ENCODE measurements at places on chromosomes 5 and 9.

GRCh38 chr9:37407468-37407867 lies 15.0 kb upstream of the GRHPR start:
- DNase-seq: no peak

GRCh38 chr5:35354751-35355150 lies 124.5 kb upstream of the PRLR start:
- DNase-seq: no peak

DNA sequence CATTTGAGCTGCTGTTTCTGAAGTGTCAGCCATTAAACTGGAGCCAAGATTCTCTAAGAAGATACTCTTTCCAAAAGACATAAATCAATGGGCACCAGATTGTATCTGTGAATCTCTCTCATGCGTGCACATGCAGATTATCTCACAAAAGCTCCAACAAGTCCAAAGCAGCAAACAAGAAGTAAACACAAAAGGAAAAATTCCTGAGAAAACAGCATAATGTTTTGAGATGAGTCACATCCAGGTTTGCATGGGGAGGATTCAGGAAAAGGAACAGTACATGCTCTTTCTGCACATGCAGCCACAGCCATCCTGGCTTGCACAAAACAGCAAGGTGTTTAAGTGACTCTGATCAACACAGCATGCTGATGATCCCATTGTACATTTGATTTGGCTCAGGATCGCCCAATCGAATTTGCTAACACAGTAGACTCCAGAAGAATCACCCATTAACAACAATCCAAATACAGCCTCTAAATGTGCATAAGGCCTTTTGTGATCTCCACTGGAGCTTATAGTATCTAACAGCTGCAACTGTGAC lies 143.1 kb downstream of the ELAVL2 start:
- DNase-seq: peak; percentile 48

GRCh38 chr5:107251151-107251550 lies 419.6 kb downstream of the EFNA5 start:
- DNase-seq: no peak

DNA sequence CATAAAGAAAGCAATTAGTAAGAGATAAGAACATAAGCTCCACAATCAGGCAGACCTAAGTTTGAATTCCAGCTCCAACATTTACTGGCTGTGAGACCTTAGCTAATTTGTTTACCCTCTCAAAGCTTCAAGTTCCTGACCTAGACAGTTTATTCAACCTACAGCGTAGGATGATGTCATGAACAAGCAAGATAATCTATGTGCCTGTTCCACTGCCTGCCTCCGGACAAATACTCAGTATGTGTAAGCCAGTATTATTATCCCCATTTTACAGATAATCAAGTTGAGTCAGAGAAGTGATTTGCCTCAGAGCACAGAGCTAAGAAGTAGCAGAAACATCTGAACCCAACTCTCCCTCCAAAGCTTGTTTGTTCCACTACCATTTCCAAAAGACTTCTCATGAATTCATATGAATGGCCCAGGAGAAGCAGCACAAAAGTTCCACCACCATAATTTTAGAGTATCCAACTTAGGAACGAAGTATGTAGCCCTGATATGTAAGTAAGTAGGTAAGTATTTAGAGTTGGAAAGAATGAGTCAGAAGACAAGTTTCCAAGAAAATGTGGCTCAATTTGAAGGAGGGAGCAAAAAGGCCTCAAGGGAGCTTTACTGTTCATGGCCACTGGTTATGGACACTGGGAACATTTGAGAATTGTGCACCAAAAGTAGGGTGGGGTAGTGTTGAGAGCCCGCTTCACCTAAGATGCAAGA lies 398.2 kb downstream of the NFIB start:
- no peak for DNase-seq

GRCh38 chr9:79264511-79265355 lies 307.0 kb upstream of the TLE4 start:
- DNase-seq: peak; percentile 90

DNA sequence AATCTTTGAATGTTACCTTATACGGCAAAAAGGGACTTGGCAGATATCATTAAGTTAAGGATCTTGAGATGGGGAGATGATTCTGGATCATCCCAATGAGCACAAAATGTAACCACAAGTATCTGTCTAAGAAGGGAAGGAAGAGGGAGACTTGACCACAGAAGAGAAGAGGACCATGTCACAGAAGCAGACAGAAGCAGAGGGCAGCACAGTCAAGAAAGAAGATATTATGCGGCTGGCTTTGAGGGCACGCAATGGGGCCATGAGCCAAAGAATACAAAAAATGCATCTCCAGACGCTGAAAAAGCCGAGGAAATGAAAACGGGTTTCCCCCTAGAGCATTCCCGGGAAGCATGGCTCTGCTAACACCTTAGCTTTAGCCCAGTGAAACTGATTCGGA lies 225.3 kb downstream of the NR2F1-AS1 start:
- DNase-seq: no peak

GRCh38 chr5:170619869-170620268 lies 116.0 kb downstream of the KCNIP1 start:
- DNase-seq: no peak

GRCh38 chr9:124602632-124603031 lies 95.4 kb upstream of the NR5A1 start:
- DNase-seq: no peak
